ENCODE measurements at places on chromosomes 3 and 15. TPM values are rescaled to one million over a fixed set of nuclear protein-coding genes. Genes with fewer than 3 reads are reported as not detected.

DNA sequence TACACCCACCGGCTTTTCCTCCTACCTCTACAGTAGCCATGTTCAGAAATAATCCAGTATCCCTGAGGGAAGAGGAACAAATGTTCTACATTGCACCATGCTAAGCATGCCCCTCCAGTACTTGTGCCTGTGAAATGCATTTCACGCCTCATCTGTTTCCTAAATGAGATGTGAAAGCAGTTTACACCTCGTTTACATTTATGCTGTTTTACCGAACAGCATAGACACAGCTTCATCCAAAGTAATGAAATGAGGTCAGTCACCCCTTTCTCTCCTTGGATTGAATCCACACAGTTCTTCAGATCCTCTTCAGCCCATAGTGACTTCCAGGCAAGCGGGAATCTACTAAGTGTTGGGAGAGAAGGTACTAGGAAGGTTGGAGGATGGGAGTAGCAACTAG, 514.3 kb downstream of the PDCD6IP start:
- DNase-seq, result no peak

- DNase-seq, result no peak
These were observed 234.3 kb upstream of the ZPLD1 start for GRCh38 chr3:102200560-102200959.

DNA sequence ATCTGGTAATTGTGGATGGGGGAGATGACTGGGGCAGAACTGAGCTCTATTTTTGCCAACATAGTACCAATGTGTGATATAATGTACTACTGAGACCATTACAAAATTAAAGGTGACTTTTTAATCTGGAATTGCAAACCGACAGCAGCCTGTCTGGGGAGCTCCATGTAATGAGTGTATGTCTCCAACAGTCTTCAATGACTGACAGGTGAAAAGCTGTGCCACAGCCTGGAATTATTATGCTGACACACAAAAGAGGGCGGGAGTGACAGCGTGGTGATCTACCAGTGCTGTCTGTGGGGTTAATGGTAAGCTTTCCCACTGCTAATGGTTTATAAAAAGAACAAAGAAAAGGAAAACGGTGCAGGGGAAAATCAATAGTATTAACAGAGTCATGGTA, 143.4 kb downstream of the CLSTN2 start:
- no peak for DNase-seq

DNA sequence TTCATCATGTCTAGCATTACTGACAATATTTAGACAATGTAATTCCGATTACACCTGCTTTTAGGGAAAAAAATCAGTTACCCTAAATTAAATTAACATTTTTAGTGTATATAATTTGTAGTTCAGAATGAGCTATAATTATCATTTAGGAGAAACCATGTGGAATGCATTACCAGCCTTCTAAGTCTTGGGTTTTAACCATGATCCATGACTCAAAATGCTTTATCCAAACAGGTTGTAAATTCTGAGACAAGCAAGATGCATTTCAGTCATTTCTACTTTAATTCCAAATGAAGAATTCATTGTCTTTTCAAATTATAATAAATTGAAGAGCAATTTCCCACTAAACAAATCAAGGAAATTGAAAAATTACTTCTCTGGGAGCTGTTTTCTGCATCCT, 243.7 kb upstream of the LRIG1 start:
- DNase-seq, result no peak

DNA sequence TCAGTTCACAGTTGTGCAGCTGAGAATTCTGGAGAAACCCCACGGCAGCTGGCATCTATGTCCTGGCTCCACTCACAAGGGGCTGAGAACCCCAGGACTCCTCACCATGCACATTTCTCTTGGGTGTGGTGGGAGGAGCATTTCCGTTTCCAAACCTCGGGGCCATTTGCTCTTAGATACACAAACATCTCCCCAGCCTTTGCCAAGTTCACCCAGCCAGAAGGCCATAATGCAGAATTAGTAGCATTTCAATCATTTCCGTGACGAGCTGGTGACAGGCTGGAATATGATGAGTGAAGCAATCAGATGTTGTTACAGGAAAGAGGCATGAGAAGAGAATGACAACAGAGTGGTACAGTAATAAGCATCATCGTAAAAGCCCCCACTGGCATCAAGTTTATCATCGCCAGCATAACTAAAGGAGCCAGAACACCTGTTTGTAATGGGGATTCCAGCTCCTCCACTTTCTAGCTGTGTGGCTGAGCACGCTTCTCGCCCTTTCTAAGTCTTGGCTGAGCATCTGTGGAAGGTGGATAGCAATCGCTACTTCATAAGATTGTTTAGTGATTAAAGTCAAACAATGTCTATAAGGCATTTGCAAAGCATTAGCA, 82.0 kb downstream of the LIPC start:
- DNase-seq, result no peak

DNA sequence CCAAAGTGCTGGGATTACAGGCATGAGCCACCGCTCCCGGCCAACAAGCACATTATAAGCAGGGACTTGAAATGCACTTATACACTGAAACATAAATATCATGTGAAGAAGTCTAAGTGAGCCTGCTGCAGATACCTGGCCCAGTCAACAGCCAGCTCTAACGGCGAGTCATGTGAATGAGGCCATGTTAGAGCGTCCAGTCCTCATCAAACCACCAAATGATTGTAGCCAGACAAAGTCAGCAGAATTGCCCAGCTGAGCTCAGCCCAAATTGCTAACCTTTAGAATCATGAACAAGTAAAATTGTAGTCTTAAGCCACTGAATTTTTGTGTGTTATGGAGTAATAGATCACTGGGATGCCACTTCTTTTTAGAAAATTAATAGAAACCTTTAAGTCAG, 37.8 kb upstream of the UACA start:
- no peak for DNase-seq

GRCh38 chr3:49158103-49158709, 7.9 kb downstream of the CCDC71 start:
- peak; percentile 26 for DNase-seq

- no peak for DNase-seq
These were observed 86.1 kb upstream of the CGNL1 start for GRCh38 chr15:57290187-57290586.

- DNase-seq, result no peak
These were observed 1042.3 kb downstream of the OTOL1 start for GRCh38 chr3:162538906-162539305.

DNA sequence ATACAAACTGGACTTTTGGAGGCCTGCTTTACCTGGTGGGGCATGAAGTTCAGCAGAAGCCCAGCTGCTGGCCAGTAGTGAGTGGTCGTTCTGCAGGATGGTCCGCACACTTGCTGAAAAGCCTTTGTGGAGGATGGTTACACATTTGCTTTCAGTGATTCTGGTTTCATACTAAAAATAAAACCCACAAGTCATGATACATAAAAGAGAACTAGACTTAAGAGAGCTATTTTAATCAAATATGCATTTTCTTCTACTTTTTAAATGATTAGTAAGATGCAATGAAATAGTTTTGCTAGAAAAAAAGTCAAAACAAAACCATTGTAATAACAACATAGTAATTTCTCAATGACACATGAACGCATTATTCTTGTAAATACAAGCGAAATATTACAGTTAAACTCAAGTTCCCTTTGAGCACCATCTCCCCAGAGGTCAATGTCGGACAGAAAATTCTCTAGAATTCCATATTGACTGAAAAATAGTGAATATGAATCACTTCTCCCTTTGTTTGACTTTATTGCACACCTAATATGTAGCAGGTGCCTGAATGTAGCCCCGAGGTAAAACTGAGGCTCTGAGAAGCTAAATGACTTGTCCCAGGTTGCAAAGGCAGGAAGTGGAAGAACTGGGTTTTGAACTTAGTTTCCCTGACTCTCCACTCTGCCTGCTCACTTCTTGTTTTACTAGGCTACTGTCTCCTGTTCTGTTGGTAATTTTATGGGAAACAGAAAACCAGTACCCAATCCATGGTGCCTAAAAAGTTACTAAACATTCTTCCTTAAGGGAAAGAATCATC, 8.3 kb downstream of the IL5RA start:
- no peak for DNase-seq

Gene SUCNR1
- 506 TPM for total RNA-seq

Gene ATP13A5
- not detected for total RNA-seq

Gene GP9
- not detected for total RNA-seq

Gene IGSF11
- not detected for total RNA-seq

Gene OXTR
- total RNA-seq, result 115 TPM

Gene VEPH1
- total RNA-seq, result 25.0 TPM

All from A172 (cell line).